ENCODE measurements at places on chromosomes 2 and 18.

DNA sequence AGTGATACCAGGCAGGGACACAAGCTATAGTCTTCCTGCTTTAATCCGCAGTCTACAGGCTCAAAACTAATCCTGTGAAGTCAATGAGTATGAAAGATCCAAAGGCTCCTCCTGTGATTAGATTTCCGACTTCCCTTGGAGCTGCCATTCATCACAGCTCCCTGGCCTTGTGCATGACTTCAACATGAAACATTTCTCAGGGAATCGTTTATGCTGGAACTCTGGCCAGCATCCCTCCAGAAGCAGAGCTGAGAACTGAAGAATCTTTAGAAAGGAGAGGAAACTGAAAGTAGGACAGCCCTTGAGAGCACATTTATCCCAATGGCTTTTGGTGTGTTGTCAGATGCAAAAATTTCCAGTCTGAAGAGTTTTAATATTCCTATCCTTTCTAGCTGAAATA lies 84.3 kb upstream of the SESTD1 start:
- DNase-seq: no peak

- peak; percentile 9 for DNase-seq
Measured at GRCh38 chr2:139411236-139411635, 631.0 kb upstream of the NXPH2 start.

DNA sequence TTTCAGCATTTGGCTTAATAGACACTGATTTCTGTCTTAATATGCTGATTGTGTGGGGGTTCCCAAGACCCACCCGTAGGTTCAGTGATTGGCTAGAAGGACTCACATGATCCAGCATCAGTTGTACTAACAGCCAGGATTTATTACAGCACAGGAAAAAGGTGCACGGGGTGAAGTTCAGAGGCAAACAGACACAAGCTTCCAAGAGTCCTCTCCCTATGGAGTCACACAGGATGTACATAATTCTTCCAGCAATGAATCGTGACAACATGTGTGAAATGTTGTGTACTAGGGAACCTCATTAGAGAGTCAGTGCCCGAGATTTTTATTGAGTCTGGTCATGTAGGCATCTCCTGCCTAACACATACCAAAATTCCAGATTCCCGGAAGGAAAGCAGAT lies 52.8 kb downstream of the GALNT1 start:
- DNase-seq: no peak

GRCh38 chr2:67945940-67946339 lies 116.9 kb downstream of the C1D start:
- no peak for DNase-seq

- no peak for DNase-seq
Measured at GRCh38 chr2:174035981-174036742, 71.0 kb upstream of the SP3 start.

All from RPMI8226 (cell line).